Posterior cingulate gyrus (tissue), 11 donors: ENCODE measurements at places on chromosomes 6 and 20.

- DNase-seq, result no peak
Observed at GRCh38 chr6:151682922-151683321, 124.6 kb upstream of the ESR1 start.

DNA sequence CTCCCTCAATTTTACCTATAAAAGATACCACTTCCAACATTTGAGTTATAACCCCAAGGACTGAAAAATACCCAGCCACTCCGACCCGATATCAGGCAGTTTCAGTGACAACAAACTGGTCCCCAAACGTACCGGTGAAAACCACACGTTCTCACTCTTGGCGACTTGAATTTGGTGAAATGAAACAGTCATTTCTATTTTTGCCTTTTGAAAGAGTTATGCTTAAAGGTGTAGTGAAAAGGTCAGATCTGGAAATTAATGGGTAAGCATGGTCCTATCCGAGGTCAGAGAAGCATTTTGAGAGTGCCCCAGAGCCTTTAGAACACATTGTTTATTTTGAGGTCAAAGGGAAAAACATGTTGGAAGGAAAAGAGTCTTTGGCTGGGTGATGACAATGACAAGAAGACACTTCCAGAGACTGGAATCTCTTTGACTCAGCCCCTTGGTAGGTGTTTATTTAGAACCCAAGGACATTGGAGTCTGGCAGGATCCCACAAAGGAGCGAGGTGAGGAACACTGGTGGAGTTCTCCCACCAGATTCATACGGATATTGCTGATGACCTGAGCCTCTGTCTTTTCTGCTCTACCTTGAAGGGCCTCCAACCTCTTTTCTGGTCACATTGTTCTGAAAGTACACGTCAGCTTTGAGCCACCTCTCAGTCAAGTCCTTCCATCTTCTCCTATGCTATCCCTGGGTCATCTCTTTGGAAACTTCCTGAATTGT is 235.0 kb downstream of the GMPR start:
- no peak for DNase-seq

DNA sequence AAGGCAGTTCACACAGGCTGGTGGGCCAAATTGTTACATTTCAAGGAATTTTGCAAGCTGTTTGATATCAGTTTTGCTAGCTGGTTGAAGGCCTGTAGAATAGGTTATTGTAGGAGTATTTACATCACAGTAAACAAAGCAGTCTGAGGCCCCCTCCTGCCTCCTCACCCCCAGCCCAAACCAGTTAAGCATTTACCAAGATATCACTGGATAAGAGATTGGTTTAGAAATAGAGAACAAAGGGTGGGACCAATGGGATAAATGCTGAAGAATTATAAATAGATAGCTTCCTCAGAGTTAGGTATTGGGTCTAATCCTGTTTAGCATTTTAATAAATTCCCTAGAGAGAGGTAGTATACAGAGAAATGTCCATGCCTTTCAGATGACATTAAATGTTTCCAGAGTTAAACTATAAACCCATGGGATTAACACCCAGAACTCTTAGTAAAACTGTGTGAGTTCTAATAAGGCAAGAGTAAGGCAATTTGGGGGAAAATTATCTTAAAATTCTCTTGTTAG is 2.3 kb upstream of the PHACTR2 start:
- no peak for DNase-seq

DNA sequence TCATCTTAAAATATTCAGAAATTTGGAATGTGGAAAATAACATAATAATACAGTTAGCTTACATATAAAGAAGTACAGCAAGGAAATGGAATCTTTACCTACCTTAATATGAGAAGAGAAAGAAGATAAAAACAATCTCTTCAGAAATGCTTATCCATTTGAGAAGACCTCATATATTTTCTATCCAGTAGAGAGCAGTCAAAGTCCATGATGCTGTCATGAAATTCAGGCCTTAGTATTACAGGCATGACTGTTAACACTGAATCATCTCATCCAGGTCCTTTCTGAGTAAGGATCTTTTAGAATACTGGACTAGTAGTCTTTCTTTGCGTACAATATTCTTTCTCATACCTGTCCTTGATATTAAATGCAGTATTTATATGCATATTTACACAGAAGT is 713.4 kb downstream of the CD109 start:
- DNase-seq, result no peak

DNA sequence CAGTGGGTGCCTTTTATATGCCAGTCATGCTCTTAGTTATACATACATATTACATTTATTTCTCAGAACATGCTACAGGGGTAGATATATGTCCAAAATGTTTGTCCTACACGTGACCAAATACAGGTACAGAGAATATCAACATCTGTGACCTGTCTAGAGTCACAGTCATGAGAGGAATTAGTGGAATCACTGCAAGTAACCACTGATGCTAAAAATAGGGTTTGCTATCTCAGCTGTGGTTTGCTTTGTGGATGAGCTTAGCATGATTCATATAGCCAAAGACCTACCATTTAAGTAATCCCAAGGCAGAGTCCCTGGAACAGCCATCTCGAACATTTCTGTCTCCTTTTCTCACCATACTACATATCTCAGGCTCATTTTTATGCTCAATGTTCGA is 32.3 kb downstream of the GSTA3 start:
- no peak for DNase-seq

GRCh38 chr6:35302604-35303241 is 5.1 kb downstream of the DEF6 start:
- DNase-seq, result no peak

GRCh38 chr20:34995696-34996095 is 40.0 kb downstream of the MYH7B start:
- no peak for DNase-seq
